Bone marrow (tissue), 2 donors: ENCODE measurements at places on chromosomes 7 and 10.

DNA sequence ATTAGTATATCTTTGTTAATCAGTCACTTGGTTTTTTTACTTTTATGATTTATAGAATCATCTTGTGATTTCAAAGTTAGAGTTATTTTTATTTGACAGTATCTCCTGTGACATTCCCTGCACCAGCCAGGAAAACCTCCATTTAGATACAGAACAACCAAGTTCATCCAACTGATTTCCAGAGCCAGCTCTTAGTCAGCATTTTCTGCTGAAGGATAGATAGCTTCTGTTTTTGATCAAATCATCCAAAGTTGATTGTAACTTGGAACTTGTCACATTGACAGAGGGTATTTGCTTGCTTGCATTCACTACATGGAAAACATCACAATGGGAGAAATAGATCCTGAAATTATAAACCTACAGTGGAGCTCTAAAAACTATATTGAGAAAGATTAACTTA lies 122.6 kb downstream of the PON1 start:
- DNase-seq = no peak

GRCh38 chr7:24039991-24040624 lies 243.9 kb upstream of the NPY start:
- DNase-seq = no peak

DNA sequence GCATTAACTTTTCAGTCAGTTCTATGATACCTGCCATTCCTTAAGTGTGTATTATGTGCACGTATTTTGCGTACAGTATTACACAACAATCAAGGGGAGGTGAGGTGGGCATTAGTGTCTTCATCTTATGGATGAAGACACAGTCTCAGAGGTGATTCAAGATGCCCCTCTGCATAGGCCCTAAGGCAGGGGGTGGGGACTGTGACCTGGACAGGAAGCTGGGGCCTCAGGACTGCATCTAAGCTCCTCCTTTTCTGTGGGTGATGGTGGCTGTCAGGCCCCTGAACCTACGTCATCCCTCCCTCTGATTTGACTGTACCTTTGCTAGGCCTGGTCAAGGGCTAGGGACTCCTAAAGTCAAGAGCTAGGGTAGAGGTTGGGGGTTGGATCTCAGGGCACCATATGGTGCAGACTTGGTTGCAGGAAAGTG lies 38.9 kb downstream of the HK1 start:
- no peak for DNase-seq

DNA sequence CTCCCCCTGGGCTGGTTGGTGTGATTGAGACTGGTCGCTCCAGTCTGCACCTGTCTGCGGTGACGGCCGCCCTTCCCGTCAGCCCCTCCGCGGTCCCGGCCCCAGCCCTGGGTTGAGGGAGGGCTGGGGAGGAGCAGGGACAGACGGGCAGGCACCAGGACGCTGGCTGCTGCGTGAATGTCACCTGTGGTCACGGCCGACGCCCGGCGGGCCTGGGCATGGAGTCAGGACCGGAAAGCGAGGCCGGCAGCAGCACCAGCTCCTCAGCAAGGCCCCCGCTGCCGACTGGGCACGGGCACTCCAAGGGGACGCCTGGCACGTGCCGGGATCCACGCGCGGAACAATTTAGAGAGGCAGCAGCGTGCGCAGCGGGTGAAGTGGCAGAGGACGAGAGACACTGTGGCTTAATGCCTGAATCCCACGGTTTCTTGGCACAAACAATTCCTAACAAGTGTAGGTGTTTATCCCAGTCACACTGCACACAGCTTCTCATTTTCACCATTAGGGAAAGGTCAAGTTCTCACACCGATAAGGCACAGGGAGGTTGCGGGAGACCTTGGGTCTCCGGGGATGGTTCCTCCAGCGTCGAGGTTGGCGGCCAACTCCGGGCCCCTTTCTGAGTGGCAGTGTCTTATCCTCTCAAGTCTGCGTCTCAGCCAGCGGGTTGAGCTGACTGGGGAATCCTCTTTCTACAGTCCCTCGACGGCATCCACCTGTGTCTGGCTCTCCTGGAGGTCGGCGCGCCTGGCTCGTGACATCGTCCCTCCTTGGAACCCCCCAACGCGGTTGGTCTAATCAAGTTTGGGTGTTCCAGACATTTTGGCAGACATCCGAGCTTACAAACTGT lies 66.4 kb upstream of the ADGRA1 start:
- no peak for DNase-seq

DNA sequence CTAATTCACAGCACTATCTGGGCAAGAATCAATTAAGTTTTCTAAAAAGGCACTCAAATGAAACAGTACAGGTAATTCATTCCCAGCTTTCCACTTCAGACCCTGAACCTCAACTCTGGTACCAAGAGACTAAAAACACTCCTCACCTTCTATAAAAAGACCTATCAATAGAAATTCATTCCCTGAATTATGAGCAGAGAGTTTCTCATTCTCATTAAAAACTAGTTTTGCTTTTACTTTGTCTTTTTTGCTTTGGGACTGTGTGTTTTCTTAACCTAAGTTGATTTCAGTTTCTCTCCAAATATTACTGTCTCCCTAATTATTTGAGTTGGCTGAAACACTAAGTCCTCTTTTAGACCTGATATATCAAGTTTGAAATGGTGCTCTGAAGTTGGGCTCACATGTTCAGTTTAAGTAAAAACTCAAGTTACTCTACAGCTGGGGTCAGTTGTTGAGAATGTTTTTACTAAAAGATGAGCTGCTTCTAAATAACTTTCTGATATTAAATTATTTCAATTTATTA lies 189.5 kb downstream of the JAZF1 start:
- DNase-seq = no peak

DNA sequence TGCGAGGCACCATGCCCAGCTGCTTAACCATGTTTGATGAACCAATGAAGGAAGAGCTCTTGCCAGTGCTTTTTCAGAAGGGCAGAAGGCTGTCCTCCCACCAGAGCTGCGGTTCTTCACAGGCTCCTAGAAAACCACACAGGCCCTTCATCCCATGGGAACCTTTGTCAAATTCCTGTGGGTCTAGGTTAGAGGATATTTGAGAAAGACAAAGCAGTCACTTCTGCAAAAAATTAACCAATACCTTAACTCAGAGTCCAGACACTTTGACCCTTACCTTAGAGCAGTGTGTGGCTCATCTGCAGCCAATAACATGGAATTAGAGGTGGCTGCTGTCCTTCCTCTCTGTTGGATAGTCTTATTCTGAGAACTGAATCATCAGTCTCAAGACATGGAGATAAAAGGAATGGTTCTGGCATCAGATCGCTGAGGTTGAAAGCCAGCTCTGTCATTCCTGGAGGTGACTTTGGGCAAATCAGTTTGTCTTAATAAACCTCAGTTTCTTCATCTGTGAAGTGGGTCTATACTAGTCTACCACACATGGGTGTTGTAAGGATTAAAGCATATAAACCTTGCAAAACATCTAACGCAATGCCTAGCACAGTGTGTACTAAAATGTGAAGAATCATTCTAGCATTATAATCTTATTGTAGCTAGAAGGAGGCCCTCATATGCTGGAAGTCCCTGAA lies 65.1 kb upstream of the PIP4K2A start:
- no peak for DNase-seq

GRCh38 chr10:3213208-3213607 lies 40.6 kb upstream of the PITRM1 start:
- DNase-seq = no peak

DNA sequence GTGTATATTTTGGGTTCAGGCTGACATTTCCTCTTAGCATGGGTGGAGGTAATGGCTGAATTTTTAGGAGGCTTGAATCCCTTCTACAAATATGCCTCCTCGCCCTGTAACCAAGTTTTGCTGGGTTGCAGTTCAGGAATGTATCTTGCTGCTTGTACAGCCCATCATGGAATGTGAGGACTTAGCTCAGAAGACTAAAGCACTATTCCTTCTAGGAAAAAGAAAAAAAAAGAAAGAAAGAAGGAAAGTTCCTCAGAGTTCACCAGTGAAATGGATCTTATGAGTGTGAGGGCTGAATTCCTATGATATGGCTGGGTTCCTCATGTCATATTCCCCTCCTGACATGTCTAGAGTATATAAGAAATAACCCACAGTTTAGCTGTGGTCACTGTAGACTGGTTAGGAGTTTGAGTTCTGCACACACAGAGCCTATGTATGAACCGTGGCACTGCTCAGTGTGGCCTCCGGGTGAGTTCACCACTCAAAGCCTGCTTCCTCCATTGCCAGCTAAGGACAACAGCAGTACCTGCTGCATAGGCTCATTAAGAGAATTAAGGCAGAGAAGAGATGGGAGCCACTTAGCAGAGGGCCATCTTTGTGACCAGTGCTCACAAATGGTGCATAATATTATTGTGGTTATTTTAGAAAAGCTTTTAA lies 114.0 kb downstream of the TACC2 start:
- DNase-seq = no peak

DNA sequence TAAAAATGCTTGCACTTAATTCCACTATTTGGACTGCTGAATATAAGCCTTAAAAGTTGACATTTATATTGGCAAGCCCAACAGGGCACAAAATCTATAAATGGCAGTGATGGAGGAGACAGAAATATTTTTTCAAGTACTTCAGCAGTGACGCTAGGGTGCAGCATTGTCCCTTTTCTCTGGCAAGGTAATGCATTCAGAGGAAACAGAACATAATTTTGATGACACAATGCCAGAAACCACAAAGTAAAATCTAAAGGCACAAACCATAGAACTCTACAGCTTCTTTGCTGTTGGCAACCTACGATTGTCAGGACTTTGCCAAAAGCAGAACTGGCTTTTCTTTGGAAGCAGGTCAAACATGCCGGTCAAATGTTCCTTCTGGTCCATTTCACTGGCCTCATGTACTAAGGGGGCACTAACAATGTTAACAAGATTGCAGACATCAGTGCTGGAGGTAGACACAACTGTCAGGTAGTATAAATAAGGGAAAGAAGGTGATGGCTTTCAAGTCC lies 30.9 kb upstream of the FAM133B start:
- no peak for DNase-seq

DNA sequence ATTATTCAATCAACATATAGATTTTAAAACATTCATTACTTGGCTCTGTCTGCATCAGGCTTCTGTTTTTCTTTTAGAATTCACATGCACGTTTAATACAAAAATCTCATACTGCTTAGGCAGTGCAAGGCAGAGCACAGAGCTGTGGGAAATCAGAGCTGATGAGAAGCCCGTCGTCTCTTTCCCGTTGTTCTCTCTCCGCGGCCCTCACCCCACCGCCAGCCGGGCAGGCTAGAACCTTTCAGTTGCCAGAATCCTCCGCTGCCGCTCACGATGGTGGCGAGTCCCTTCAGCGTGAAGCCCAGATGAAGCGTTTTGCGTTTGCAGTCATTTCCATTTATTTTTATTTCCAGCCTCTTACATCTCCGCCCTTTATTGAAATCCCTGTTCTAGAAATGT lies 648.2 kb downstream of the SDK1 start:
- DNase-seq = no peak

DNA sequence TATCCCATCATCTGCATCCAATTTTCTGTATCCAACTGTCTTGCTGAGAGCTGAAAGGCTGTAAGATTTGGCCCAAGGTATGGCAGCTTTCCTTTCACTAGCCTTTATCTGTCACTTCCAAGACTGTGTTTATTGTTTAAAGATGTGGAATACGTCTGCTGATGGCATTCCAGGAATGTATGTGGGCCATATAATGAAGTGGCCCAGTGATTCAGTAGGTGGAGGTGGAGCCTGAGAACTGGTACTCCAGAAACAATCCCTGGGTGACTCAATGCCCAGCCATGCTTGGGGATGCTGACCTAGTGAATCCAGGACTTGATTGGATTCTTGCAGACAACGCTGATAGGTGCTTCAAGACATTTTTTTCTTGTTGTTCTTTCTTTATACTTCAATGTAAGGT lies 13.5 kb downstream of the NEUROD6 start:
- no peak for DNase-seq

DNA sequence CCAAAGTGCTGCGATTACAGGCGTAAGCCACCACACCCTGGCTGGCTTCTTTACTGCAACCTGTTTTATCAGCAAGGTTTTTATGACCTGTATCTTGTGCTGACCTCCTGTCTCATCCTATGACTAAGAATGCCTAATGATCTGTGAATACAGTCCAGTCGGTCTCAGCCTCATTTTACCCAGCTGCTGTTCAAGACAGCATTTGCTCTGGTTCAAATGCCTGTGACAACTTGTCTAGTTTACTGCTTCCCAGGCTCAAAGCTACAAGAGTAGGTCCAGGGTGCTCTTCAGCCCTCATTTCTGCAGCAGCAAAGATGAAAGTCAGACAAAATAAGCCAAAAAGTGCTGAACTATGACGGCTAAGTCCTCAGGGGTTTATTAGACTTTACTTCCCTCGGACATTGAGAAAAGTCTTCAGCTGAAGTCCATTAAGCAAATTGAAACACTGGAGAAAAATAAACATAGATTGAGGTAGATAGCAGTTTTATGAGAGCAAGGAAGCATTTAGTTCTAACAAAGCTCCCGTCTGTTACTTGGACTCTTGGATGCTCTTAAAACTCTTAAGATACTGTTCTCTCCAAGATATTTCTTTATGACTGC lies 12.5 kb upstream of the LYZL1 start:
- DNase-seq = no peak

DNA sequence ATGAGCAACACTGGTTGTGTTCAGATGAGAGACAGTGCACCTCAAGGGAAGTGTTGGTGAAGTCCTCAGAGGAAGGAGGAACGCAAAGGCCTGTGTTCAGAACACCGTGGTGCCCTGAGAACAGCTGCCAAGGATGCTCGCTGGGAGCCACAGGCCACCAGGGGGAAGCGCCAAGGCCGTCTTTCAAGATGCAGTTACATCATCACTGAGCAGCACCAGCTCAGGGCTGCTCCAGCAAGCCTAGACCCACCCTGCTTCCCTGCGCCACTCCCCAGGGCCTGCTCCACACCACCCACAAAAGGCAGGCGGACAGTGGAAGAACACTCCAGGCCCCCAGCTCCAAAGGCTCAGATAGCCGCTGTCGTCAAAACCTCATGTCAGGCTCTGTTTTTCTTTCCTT lies 378.8 kb downstream of the DPP6 start:
- DNase-seq = no peak

DNA sequence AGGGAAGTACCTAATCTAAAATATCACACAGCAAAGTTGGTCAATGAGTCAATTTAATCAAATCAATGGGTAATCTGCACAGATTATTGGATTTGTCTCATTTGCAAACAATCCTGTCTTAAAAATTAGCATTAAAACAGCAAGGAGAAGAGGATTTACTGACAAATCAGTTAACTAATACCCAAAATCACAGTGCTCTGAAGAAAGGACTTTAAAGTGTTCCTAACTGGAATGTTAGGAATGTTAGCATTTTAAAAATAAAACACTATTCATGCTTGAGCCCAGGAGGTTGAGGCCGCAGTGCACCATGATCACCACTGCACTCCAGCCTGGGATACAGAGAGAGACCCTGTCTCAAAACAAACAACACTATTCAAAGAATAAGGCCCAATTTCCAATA lies 83.1 kb downstream of the CHCHD3 start:
- DNase-seq = no peak

- DNase-seq = peak; percentile 13
These were observed 14.0 kb downstream of the LRGUK start for GRCh38 chr7:134140889-134141867.

GRCh38 chr7:132386201-132386681 lies 190.0 kb downstream of the PLXNA4 start:
- no peak for DNase-seq

- DNase-seq = no peak
These were observed 77.1 kb downstream of the MAP3K8 start for GRCh38 chr10:30510932-30511700.

- DNase-seq = no peak
These were observed 696.4 kb downstream of the INHBA start for GRCh38 chr7:41006306-41006995.
